ENCODE measurements at places on chromosomes 13 and 19.

DNA sequence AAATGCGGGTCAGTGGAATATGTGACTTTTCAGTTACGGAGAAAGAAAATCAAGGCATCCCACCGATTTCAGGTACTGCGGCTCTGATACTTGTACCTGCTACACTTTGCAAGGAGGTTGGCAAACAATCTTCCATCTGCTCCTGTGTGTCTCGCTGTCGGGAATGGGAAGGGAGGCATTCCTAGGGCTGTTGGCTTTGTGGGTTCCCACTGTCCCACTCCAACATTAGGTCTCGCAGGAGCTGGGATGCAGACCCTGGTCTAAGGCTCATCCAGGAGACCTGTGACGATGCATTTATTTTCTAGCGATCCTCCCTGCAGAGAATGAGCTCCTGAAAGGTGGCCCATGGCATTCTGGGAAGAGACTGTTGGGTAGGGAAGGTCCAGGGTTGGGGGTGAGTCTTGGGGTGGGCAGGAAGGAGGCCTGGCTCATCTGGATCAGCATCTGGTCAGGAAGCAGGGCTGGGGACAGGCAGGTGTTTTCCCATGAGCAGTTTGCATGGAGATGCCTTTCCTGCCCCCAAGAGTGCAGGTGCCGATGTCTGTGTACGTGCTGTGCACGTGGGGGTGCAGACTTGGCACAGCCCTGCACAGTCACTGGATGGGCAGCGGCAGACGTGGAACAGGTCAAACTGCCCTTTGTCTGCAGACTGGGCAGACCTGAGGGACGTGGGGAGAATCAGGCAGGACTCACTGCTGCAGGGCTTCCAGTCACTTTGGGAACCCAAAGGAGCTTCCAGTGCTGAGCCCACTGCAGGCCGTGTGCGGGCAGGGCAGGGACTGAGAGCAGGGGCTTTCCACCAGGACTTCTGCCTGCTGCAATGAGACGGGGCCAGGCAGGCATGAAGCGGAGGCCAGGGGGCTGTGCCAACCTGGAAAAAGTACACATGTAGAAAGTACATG, 152.4 kb downstream of the TEX29 start:
- DNase-seq, result no peak

GRCh38 chr13:75873494-75873893, 237.4 kb downstream of the LMO7 start:
- DNase-seq, result no peak

- no peak for DNase-seq
Observed at GRCh38 chr13:83692800-83693199, 189.5 kb downstream of the SLITRK1 start.

DNA sequence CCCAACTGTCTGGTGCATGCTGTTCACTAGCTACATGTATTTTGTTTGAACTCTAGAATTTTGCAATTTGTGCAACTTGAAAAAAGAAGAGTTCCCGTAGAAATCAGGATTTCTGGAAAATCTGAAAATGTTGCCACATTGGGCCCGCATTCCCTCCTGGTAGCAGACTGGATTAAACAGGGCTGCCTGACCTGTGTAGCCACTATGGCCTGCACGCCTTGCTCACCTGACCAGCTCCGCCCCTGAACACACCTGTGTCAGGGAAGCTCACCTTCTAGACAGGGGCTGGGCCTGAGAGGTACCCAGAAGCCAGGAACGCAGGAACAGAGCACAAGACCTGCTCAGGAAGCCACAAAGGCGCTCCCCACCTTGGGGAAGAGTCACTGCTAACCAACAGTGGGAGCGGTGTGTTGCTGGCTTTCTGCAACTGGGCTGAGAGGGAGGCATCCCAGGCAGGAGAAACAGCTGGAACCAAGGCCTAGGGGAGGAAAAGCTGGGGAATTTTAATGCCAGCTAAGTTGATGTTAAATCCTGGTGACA, 106.5 kb downstream of the UQCRFS1 start:
- DNase-seq, result no peak

DNA sequence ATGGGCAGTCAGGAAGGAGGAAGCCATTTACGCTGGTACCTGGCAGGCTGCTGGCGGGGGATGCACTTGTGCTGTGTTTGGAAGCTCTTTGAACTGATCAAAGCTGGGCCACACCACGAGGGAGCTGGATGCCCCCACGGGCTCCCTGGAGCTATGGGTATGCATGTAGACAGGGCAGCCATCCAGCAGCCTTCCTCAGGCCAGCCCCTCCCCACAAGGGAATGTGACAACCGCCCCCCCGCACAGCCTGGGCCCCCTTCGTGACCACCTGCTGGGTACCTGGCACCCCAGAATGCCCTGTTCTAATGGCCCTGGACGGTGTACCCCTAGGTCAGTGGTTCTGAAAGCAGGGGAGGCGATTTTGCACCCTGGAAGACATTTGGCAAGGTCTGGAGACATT, 42.5 kb upstream of the C19orf12 start:
- DNase-seq, result no peak

DNA sequence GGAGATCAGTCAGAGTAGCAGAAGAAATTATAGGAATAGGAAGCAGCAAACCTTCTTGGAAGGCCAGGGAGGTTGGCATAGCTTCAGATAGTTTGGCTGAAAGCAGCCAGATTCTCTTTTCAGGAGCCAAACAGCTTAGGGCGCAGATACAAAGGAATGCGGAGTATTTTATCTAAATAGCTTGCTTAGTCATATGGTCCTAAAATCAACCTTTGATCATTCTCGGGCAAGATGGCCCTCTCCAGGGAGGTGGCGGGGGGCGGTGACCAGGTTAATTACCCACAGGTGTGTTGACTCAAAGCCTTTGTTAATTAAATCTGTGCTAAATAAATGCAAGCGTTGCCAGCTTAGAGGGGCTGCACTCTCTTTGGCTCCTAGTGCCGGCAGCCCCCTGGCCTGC, 12.5 kb upstream of the NCR1 start:
- no peak for DNase-seq

DNA sequence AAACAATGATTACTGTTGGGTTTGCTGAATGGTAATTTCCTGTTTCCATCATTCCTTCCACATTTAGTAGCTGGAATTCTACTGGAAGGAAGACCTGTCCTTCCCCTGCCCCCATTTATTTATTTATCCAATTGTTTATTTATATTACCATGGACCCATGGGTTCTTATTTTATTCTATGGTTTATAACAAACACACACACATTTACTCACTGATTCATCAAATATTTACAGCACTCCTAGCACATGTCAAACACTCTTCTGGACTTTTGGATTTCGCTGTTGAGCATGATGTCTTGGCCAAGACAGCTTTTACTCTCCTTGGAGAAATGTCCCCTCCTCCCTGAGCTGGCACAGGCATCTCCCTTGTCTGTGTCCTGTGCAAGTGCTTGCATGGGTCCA, 227.8 kb upstream of the MAB21L1 start:
- DNase-seq, result no peak

DNA sequence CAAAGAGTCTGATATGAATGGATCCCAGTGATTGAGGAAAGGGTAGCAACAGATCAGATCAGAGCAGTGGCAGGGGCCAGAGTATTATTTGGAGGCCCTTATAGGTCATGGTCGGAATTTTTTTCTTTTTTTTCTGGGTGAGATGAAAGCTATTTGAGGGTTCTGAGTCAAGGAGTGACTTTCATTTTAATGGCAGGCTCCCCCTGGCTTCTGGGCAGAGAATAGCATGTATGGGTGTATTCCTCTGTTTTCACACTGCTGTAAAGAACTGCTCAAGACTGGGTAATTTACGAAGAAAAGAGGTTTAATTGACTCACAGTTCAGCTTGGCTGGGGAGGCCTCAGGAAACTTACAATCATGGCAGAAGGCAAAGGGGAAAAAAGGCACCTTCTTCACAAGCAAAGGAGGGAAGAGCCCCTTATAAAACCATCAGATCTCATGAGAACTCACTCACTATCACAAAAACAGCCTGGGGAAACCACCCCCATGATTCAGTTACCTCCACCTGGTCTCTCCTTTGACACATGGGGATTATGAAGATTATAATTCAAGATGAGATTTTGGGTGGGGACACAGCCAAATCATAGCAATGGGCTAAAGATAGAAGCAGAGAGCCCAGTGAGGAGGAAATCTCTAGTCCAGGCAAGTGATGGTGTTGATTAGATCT, 3.0 kb upstream of the SLC6A16 start:
- DNase-seq, result peak; percentile 48

- DNase-seq, result no peak
Observed at GRCh38 chr19:6509118-6509971, 7.2 kb upstream of the TUBB4A start.

DNA sequence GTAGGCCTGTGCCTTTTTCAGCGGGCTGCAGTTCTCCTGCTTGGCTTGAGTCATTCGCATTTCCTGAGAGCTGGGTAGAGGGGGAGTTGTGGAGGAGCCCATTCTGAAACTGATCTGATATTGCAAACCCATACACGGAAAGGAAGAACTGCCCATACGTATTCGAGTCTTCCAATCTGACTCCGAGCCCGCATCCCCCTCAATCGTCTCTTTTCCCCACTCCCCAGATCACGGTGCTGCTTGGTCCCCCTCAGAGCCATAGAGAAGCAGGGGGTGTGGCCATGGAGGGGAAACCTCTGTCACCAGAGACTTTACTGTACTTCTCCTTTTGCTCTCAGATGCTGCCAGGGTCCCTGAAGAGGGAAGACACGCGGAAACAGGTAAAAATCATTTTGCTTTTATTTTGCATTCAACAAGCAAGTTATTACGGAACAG, at the start of gene CD22:
TSS of gene CD22 (plus strand) at position 337 of the 435 bp plus-strand sequence. CDS start 2,854 bp downstream, outside the sequence.
- DNase-seq, result no peak

DNA sequence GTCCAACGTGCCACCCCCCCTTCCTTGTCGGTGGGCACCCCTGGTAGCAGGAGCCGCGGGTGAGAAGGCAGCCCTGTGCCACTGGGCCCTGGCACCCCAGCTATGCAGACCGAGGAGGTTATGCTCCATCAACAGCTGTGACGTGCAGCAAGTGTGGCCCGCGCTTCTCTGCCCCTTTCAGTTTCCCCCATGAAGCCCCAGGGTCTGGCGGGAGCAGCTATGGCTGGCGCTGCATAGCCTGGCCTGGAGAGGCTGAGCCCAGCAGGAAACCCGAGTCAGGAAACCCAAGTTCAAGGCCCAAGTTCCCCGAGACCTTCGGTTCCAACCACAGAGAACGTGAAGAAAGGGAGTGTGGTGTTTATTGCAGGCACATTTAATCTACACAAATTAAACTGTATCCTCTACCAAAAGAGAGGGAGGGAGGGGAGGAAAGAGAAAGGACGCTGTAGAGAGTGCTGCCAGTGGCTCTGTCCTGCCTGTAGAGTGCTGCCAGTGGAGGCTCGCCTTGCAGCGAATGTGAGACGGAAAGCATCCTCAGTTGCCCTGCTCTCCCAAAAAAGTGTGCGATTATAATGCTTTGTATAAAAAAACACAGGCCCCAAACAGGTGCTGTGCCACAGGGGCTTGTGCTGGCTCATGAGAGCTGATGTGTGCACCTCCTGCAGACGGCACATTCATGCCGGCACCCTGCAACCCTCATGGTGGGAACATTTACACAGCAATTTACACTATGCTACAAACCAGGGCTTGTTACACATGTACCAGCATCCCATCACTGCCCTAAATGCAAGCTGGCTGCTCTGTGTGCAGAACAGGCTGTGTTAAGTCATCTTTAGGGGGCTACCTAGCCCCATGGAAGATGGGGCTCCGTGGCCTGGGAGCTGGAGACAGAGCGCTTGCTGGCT, 16.3 kb downstream of the POP4 start:
- peak; percentile 42 for DNase-seq

DNA sequence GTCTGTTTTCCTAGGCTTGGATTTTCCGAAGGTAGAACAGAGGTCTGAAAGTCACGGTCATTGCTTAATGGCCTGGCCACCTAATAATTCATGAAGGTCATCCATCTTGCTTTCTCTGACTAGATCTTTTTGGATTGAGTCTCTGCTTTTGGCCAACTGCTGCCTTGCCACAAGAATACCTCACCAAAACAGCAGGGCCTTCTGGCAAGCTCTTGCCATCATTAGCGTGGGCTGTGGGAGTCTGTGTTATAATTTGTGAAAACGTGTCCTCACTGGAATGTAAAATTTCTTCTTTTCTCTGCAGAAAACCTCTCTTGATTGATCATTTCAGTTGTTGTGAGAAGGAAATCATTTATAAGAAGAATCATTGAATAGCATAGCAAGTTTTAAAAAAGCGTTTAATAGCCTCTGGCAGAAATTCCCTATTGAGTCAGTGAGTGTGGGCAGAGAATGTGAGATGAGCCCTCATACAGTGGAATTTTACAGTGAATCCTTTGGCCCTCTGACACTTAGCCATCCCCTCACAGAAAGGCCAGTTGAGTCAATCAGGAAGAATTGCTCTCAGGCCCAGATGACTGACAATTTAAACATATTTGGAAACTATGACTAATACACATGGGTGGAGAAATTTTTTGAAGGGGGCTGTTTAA, 43.2 kb upstream of the ERICH6B start:
- peak; percentile 76 for DNase-seq

- no peak for DNase-seq
Observed at GRCh38 chr19:31260171-31260933, 88.9 kb downstream of the TSHZ3 start.

GRCh38 chr13:49110913-49111170, 109.3 kb upstream of the MLNR start:
- DNase-seq, result no peak

GRCh38 chr13:76522083-76522755, 364.0 kb downstream of the KCTD12 start:
- DNase-seq, result no peak

GRCh38 chr13:70814684-70815083, 706.4 kb upstream of the KLHL1 start:
- DNase-seq, result no peak

- DNase-seq, result no peak
Observed at GRCh38 chr19:608155-609003, 18.7 kb downstream of the HCN2 start.

GRCh38 chr13:50417597-50417996, 402.4 kb downstream of the KCNRG start:
- DNase-seq, result no peak

GRCh38 chr13:32468502-32469142, 40.7 kb upstream of the N4BP2L1 start:
- no peak for DNase-seq

DNA sequence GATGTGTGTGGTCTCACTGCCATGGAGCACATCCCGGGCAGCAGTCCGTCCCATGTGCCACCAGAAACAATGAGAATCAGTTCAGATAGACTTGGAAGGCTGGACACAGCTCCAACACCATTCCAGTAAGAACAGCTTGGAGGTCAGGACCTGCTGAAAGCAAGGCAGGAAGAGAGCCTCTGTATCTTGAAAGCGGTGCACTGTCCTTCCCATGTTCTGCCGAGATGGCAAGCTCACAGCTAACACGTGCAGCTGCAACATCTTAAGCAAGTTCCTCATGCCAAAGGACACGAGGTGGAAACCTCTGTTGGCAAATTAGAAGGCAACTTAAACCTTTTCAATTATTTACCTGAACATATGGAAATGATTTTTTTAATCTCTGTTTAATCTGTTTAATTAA, 175.4 kb downstream of the DLEU7 start:
- no peak for DNase-seq

GRCh38 chr19:43765109-43765876, 10.5 kb upstream of the SMG9 start:
- DNase-seq, result peak; percentile 93

DNA sequence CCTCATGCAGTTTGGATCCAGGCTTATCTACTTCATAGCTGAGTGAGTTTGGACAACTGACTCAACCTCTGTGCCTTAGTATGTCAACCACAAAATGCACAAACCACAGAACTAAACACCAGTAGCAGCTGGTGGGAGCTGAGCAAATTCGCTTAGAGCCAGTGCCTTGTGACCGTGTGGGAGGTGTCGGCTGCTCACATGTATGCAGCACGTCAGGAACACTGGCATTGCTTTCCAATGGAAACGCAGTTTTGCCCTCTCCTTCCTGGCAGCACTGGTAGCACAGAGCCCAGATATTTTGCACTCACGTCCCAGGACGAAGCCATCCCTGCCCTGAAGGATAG, 8.3 kb upstream of the NTN5 start:
- no peak for DNase-seq

- DNase-seq, result peak; percentile 88
Observed at GRCh38 chr19:46513461-46514236, 18.0 kb upstream of the PNMA8B start.
